ENCODE measurements at places on chromosomes 11 and 22.
A peak's percentile ranks its signal among the peaks of the same experiment; 100 is the strongest.

- no peak for DNase-seq
These were observed 22.8 kb upstream of the HMOX1 start for GRCh38 chr22:35357883-35358621.

DNA sequence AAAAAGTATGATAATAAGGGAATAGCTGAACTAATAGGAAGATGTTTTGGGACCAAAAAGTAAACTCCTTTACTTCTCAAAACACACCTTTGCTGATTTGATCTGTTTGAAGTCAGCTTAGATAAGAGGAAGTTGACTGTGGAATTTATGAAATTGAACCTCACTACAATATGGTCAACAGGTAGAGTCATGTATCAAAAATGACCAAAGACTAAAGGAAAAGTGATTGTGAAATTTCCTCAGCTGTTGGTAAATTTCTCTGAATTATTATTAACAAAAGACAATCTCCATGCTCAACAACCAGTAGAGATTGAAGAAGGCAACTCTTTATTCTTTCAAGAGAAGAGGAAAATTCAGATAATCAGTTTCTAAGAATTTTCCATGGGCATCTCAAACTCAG, 826.5 kb downstream of the KCNA4 start:
- no peak for DNase-seq

GRCh38 chr22:49958931-49959781, 1.4 kb upstream of the PIM3 start:
- DNase-seq, result no peak

GRCh38 chr11:61281581-61282250, 13.4 kb downstream of the VWCE start:
- DNase-seq, result no peak

- DNase-seq, result peak; percentile 56
These were observed 2.8 kb upstream of the CABP7 start for GRCh38 chr22:29716814-29717545.
